ENCODE measurements at places on chromosomes 2 and 18. TPM values are rescaled to one million over a fixed set of nuclear protein-coding genes. Genes with fewer than 3 reads are reported as not detected.

DNA sequence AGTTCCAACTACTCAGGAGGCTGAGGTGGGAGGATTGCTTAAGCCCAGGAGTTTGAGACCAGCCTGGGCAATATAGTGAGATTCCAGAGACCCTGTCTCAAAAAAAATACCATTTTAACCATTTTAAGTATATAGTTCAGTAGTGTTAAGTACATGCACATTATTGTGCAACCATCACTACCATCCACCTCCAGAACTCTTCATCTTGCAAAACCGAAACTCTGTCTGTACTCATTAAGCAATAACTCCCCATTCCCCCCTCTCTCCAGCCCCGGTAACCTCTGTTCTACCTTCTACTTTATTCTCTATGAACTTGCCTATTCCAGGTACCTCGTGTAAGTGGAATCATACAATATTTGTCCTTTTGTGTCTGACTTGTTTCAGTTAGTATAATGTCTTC lies 86.4 kb downstream of the GFPT1 start:
- no peak overlapping the region for H3K4me3 ChIP-seq
- no peaks in the 10 kb centered on the region for H3K27me3 ChIP-seq
- no peak overlapping the region for H3K27ac ChIP-seq
- no peaks in the 10 kb centered on the region for H3K36me3 ChIP-seq

IL37 gene
- total RNA-seq = not detected

DNA sequence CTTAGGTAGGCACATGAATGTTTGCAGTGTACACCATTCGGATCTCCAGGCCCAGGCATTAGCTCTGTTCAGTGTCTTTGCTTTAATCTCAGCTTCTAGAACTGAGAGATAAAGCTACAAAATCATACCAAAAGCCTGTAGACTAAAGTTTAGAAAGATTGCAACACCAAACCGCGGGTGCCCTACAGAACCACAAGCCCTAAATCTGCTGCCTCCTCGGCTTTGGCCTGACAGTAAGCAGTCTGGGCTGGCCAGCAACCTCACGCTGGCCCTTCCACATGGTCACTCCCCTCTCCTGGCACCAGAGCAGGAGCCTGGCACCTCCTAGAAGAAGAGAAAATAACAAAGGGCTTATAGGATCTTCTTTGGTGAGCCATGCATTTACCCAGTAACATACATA lies 8.9 kb upstream of the OSR1 start:
- no peak overlapping the region for H3K27ac ChIP-seq
- H3K4me3 ChIP-seq = no peak overlapping the region
- H3K4me1 ChIP-seq = peaks cover 5% of the 10 kb centered on the region
- no peaks in the 10 kb centered on the region for H3K27me3 ChIP-seq

DNA sequence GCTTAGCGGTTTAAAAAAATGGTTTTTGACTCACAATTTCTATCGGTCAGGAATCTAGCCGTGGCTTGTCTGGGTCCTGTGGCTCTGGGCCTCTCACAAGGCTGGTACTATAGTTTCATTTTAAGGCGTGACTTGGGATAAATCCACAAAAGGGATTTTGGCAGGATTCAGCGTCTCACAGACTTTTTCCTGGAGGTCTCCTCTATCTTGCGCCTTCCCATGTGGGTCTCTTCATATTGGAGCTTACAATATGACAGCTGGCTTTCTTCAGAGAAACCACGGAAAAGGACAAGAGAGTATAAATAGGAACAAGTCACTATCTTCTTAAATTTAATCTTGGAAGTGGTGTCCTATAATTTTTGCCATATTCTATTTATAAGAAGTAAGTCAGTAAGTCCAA lies 250.5 kb downstream of the DSC3 start:
- no peak overlapping the region for H3K27ac ChIP-seq
- H3K4me3 ChIP-seq = no peak overlapping the region
- H3K4me1 ChIP-seq = no peaks in the 10 kb centered on the region
- no peaks in the 10 kb centered on the region for H3K27me3 ChIP-seq
- H3K36me3 ChIP-seq = no peaks in the 10 kb centered on the region

Measured in adrenal gland (tissue), 19 donors.